Nucleus accumbens (tissue), 56 donors: ENCODE measurements at places on chromosomes 7 and 10.

DNA sequence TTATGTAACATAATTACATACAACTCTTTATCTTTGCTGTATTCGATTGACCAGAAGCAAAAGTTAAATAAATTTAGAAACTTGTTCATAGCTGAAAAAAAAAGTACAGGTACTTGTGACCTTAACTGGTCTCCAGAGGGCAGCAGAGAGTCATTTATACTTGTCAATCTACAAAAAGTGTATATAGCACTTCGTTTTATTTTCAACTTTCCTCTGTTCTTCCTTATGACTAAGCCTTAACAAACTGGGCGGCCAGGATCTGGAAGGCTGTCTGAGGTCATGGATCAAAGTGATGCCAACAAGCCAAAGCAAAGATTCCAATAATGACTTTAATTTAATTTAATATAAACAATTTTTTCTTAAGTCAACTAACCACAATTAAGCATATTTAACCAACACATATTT lies 29.8 kb downstream of the C10orf67 start:
- DNase-seq, result no peak

GRCh38 chr7:84384417-84384816 lies 189.8 kb upstream of the SEMA3A start:
- no peak for DNase-seq

GRCh38 chr7:2193575-2194305 lies 39.0 kb downstream of the MAD1L1 start:
- no peak for DNase-seq

GRCh38 chr10:79982861-79983260 lies 34.0 kb upstream of the SFTPD start:
- DNase-seq, result no peak

DNA sequence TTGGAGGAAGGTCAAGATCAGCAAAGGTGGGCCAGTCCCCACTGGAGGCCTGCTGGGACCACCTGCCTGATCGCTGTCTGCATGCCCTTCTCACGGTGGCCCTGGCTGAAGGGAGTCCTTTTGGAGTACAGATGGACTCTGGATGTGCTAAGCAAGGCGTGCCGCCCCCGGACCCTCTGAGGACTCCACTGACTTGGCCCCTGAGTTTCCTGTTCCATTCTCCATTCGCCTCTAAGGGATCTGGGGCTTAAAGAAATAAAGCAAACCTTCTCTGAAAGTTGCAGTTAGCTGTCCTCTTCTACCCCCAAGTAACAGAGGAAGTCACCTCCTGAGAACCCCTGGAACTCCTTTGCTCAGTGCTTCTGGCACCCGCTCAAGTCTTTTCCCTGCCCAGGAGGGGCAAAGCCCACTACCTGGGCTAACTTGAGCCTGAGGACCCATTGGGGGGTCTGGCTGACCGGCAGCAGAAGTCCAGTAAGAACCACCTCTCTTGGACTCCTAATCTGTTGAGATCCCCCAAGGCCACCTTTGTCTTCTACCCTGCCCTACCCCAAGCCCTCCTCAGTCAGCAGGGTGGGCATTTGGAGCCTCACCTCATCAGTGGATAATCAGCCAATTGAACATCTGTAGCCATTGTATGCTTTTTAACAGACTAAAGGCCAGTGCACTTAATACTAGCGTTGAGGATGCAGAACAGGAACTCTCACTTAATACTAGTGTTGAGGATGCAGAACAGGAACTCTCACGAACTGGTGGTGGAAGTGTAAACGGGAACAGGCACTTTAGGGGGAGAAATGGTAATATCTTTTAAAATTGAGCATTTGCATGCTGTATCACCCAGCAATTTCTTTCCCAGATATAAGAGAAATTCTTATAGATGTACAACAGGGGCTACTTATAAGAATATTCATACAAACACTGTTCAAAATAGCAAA lies 2.2 kb downstream of the TBATA start:
- DNase-seq, result no peak
